Lung (tissue), 17 donors: ENCODE measurements at places on chromosomes 3 and 15.

- DNase-seq: no peak
Measured at GRCh38 chr15:68561171-68561900, 17.5 kb upstream of the CORO2B start.

- DNase-seq: peak; percentile 24
Measured at GRCh38 chr3:174325834-174326700, 533.1 kb upstream of the NAALADL2 start.

DNA sequence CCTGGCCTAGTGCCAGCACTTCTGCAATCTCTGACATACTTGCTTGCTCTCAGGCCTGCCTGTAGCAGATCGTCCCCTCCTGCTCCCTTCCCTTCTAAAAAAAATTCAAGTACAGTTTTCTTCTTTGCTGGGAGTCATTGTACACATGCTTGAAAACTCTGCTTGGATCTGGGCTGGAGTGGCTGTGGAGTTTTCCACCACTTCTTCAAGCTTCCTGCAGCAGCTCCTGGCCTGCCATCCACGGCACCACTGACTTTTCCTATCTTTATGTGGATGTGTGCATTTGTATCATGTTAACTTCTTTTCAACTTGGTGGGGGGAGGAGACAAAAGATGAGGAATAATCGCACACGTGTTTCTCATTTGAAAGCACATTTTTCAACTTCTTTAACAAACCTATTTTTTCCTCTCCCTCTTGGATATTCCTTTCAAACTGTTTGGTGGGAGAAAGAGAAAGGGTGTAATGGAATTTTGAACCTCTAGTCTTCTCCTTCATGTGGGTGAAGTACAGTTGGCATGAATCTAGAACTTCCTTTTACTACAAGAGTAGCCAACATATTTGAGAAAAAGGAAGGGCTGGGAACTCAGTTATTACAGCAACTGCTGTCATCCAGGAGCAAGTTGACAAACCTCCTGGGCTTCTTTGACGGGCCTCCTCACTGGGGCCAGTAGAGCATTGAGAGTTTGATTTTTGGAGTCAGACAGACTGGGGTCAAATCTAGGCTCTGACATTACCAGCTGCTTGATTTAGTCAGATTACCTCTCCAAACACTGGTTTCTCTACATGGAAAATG lies 61.2 kb upstream of the LRTM1 start:
- peak; percentile 96 for DNase-seq

DNA sequence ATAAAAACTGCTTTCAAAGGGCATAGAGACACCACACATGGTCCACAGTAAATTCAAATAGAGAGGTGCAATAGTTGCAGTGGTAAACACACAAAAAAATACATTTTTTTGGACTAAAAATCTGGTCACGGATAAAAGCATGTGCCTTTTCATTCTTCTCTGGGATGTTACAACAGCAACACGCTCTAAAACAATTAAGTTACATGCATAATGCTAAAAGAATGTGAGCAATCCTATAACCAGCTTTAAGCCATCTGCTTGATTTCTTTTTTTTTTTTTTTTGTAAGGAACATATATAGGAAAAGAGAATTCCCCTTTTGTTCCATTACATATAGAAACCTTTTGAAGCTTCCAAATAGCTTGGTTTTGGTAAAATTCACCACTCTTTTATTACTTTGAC lies 20.0 kb downstream of the WNT5A start:
- peak; percentile 58 for DNase-seq

- no peak for DNase-seq
Measured at GRCh38 chr3:33030802-33031201, 66.1 kb downstream of the GLB1 start.

GRCh38 chr3:125437631-125438435 lies 62.7 kb upstream of the ZNF148 start:
- DNase-seq: peak; percentile 59

- DNase-seq: peak; percentile 38
Measured at GRCh38 chr15:92693691-92694331, 38.2 kb upstream of the FAM174B start.
